Cerebellum (tissue), 4 donors: ENCODE measurements at places on chromosomes 12 and 14.

- no peak for DNase-seq
Measured at GRCh38 chr14:55710506-55711041, 130.6 kb downstream of the KTN1 start.

- DNase-seq, result no peak
Measured at GRCh38 chr12:115774148-115774895, 503.2 kb downstream of the MED13L start.

- no peak for DNase-seq
Measured at GRCh38 chr12:132419631-132420246, 70.2 kb upstream of the FBRSL1 start.

- DNase-seq, result no peak
Measured at GRCh38 chr12:109202770-109203169, 86.4 kb downstream of the ACACB start.

DNA sequence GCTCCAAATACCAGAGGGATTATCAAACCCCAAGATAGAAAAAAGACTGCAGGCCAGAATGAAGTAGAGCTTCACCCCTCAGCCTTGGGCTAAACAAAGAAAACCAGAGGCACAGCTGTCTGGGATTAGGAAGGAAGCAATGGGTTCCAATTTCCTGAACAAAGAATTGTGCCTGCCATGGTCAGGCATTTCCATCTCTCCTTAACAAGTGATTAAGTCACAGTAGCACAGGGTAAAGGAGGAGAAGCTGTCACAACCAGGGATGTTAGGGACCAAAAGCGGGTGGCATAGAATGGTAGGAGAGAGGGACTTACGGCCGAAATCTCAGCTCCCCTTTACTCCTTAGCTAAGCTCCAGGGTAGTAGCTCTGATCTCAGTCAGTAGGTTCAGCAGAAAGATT is 33.9 kb downstream of the SPTLC2 start:
- no peak for DNase-seq

DNA sequence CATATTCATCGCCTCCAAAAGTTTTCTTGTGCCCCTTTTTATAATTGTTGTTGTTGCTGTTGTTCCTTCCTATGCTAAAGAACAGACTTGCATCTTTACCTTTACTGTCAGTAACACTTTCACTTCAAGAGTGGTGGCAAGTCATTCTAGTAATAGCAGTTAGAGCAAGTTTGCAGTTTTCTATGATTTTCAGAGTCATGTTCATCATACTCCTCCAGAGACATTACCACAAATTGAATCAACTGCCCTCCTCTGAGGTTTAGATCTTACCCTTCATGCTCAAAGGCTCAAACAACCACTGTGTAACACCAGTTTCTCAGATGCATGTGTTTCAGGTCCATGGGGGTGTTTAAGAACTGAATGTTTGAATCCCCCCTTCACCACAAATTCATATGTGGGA is 763.4 kb downstream of the LRFN5 start:
- no peak for DNase-seq

DNA sequence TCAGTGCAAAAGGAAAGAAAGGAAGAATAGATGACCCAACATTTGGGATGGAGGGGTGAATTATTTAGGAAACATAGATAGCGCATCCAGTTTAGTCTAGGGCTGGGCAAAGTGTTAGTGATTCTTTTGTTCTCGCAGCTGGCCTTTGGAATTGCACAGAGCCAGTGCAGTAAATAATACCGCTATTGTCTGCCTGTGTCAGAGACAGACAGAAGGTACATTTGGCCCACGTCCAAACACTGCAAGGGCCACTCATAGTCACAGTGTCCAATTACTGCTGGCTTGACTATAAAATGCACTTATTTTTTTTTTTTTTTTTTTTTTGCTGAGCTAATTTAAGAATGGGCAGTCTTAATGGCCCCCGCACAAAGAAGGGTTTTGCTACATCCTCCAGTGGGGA is 638.6 kb downstream of the BCL11B start:
- DNase-seq, result peak; percentile 49

- DNase-seq, result no peak
Measured at GRCh38 chr14:36784541-36784940, 122.9 kb downstream of the PAX9 start.

- no peak for DNase-seq
Measured at GRCh38 chr14:67251573-67252226, 10.5 kb downstream of the PALS1 start.

DNA sequence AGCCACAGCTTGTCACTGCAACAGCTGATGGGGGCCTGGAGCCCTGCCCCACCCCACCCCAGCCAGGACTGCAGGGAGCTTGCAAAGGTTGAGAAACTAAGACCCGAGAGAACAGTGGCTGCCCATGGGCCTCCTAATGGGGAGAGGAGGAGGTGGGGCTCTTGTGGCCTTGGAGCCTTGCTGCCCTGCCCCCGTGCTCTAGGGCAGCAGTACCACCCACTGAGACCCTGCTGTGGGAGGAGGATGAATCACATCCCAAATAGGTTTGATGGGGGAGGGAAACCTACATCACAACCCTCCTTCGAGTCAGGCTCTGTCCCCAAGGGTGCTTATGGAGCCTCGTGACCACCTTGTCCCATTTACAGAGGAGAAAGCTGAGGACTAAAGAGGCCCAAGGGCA is 15.9 kb downstream of the HHIPL1 start:
- no peak for DNase-seq
